ELF-1 (cell line): ENCODE measurements at places on chromosomes 2 and 18.
A peak's percentile ranks its signal among the peaks of the same experiment; 100 is the strongest.

- no peak for DNase-seq
These were observed 8.7 kb downstream of the STK17B start for GRCh38 chr2:196162586-196163175.

- DNase-seq, result no peak
These were observed 99.3 kb downstream of the MAP2 start for GRCh38 chr2:209523041-209523740.

- DNase-seq, result no peak
These were observed 51.9 kb upstream of the FANCL start for GRCh38 chr2:58293056-58293455.

DNA sequence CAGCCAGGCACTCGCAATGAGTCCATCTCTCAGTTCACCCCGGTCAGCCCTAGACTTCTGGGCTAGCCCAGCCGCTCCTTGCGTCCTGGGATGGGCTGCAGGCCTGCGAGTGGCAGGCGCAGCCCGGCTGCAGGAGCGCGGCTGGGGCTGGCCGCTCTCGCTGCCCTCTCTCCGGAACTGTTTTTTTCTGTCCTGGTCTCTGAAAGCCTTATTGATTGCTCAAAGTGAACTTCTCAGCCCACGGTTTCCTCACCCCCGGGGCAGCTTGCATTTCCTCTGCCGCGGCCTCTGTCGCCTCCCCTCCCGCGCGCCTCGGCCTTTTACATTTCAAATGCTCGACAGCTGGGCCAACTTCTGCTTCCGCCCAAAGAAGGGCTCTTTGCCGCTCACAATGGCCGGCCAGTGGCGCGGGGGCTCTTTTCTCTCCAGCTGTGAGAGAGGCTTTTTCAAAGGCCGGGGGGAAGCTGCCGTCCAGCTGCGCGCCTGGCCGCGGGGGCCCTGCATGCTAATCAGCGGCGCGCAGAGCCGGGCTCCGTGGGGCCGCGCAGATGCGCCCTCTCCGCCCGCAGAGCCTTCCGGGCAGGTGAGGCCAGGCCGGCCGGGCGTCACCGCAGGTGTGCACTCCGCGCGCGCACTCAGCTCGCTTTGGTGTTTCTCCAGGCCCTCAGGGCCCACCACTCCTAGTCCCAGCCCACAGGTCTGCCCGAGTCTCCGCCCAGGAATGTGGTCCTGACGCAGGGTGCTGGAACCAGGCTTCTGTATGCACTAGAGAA is 513.8 kb downstream of the RNF144A start:
- peak; percentile 96 for DNase-seq

GRCh38 chr2:55123851-55124269 is 73.6 kb upstream of the RTN4 start:
- no peak for DNase-seq

GRCh38 chr2:111711270-111711669 is 172.7 kb downstream of the ANAPC1 start:
- peak; percentile 27 for DNase-seq

- DNase-seq, result no peak
These were observed 17.0 kb downstream of the SMAD7 start for GRCh38 chr18:48933578-48934414.

DNA sequence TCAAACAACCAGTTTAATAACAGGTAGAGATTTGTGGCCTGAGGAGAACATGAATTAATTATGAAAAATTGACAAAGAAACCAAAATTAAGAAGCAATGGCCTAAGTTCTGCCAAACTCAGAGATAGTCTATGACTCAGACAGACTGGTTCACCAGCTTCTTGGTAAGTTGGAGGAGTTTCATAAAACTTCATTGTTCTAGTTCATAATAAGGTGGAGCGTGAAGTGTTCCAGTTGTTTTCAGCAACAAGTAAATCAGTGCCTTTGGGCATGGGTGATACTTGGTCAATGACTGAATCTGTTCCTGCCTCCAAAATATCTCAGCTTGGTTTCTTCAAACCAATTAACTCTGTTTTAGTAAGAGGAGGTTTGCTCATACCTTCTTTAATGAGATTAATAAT is 40.0 kb downstream of the SLC40A1 start:
- no peak for DNase-seq

- DNase-seq, result no peak
These were observed 166.8 kb downstream of the CD226 start for GRCh38 chr18:69780851-69781250.

GRCh38 chr2:200616193-200616592 is 30.4 kb downstream of the AOX1 start:
- no peak for DNase-seq

DNA sequence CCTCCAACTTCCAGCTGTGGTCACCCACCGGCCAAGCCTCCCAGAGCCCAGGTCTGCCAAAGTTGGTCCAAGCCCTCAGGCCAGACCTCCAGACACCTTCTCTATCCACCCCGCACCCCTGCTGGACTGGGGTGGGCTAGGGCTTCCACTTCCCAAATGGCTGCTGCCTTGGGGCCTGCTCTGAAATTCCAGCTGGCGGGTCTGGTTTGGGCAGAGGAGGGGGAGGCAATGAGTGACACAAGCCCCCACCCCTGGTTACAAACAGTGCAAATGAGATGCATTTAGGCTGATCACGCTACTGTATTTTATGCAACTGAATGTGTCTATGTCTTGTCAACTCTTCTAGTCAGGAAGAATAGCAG is 14.6 kb downstream of the POU3F3 start:
- no peak for DNase-seq

DNA sequence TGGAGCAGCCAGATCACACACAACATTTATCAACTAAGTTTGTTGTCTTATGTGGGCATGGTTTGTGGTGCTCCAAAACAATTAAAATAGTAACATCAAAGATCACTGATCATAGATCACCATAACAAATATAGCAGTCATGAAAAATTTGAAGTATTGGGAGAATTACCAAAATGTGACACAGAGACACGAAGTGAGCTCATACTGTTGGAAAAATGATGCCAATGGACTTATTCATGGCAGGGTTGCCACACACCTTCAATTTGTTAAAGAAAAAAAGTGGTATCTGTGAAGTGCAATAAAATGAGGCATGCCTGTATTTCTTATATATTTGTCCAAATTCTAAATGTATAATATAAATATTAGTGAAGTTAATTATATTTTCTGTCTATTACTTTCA is 42.9 kb upstream of the CABYR start:
- DNase-seq, result no peak

DNA sequence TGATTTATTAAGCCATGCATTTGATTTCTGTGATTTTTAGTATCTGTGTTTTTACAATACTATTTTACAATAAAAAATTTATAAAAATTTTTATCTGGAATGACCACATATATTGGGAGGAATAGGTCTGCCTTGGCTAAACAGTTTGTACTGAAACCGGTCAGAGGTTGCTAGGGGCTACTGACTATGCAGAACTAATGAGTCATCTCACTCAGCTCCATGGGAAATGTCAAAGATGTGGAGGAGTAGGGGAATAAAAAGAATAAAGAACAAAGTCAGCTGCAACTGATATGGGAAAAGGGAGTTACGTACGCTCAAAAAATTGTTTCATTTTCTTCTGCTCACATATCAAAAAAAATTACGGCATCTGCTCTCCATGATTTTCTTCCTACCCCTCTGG is 8.6 kb upstream of the TMEM163 start:
- no peak for DNase-seq

GRCh38 chr18:39661856-39662366 is 2096.3 kb upstream of the CELF4 start:
- DNase-seq, result no peak

GRCh38 chr2:212109792-212110680 is 428.6 kb downstream of the ERBB4 start:
- DNase-seq, result no peak

DNA sequence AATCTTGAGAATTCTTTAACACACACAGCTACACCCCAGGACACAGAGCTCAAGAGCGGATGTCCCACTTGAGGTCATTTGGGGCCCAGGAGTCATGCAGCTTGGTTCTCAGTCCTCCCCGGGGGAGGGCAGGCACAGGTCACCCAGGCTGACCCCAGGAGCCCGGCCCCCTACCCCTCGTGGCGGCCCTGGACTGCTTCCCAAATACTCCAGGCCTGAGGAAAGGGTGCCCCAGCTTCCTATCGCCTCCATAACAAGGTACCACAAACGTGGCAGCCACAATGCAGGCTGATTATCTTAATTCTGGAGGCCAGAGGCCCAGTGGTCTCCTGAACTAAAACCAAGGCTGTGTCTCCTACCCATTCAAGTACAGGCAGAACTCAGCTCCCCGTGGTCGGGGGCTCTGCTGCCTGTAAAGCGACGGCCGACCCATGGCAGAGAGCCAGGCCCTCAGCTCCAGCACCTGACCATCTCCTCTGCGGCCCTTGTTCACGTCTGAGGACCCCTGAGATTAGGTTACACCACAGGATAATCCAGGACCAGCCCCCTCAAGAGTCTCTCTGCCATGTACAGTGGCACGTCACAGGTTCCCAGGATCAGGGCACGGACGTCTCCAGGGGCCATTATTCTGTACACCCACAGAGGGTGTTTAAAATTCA is 10.5 kb downstream of the SLC66A2 start:
- DNase-seq, result no peak

DNA sequence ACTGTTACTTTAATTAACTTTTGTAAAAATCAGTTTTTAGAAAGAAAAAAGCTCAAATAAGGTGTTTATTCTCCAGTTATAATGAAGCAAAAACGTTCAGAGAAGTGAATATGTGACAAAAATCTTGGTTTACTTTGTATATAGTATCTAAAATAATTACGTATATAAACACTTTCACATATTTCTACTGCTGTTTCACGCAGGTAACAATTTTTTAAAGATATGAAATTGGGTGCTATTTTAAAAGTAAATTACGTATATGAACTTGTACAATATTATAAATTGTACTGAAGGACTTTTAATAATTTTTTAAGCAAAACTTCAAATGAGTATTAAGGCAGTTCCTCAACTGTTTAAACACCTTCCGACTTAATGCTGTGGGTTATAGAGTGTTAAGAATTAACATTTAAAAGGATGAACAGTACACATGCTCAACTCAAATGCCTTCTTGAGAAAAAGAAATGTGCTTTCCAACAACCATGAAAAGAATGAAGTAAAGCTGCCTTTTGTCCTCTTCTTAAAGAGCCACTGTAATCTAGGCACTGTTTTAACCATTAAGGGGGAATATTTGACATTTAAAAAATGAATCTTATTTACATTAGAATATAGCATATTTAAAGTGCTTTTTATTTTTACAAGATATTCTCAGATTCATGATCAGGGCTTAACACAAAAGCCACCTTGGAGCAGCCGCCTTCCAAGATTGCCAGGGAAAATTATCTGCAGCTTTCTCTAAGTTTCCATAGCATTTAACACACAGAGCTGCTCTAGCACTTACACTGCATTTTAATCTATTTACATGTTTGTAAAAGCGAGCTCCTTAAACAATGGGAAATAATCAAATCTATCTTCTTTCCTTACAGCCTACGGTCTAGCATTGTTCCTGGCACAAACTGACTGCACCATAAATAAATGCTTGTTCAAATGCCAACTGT is 56.5 kb upstream of the CDKL4 start:
- DNase-seq, result no peak

DNA sequence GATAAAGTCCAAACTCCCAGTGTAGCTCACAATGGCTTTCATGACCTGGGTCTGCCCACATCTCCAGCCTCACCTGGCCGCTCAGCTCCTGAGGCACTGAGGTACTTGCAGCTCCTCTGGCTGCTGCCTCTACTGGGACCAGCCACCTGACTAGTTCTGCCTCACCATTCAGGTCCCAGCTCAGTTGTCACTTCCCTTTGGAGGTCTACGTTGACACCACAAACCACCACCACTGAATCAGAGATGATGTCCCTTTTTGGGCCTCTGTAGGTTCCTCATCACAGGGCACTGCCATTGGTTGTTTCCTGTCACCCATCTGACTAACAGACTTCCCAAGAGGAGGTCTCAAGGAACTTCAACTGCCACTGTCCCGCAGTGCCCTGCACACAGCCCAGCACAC is 21.2 kb downstream of the SPP2 start:
- no peak for DNase-seq

DNA sequence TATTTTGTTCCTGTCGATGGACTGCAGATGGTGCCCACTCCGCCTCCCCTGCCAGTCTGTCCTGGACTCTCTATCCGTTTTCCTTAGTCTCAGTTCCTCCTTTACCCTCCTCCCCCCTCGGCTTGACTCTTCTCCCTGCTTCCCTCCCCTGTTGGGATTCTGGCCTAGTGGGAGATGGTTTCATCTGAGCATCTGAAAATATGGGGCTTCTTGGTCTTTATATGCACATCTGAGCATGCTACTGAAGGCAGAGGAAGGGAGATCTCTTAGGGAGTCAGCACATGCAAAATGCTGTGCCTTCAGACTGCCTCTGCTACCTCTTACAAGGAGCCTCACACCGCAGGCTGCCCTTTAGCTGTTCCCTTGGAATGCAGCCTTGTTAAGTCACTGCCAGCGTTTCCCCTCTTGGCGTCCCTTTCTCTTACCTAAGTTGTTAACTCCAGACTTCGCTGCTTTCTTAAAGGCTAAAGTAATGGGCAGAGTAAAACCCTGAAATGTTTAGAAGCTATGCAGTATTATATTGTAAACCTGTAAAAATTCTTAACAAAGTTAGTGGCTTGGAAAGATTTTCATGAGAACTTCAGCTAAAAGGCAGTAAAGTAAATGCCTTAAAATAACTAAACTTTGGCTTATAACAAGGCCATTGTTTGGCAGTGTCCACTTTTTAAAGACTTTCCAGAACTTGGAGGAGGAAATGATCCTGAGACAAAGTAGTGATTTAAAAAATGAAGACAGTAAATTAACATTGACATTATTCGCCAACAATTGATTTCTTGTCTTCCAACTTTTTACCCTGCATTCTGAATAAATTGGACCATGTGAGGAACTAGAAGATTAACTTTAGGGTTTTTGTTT is 49.8 kb downstream of the LDLRAD4 start:
- DNase-seq, result peak; percentile 77

- peak; percentile 46 for DNase-seq
These were observed 355.9 kb upstream of the KLHL29 start for GRCh38 chr2:23029111-23029510.

DNA sequence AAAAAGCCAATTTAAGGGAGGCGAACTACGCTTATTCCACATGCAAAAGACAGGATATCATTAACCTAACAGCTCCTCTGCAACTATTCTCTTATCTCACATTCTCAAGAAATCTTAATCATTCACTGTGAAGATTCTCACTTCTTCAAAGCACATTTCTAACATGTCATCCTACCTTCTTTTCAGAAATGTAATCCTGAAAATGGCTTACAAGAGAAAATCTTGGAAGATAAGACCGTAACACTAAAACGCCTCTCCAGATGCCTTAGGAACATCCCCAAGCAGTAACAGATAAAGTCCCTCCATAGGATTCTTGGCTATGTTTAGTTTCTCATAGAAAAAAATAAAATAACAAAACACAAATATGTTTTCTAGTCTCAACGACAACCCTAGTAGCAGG is 373.9 kb upstream of the CNTNAP5 start:
- no peak for DNase-seq

GRCh38 chr2:217660423-217660822 is 342.4 kb downstream of the TNS1 start:
- no peak for DNase-seq

GRCh38 chr18:36872329-36872728 is 43.4 kb downstream of the KIAA1328 start:
- no peak for DNase-seq
